ENCODE measurements at places on chromosomes 13 and 19.

GRCh38 chr13:93805736-93806135 lies 579.1 kb downstream of the GPC6 start:
- DNase-seq, result no peak

GRCh38 chr19:18408053-18408476 lies 10.6 kb upstream of the LRRC25 start:
- DNase-seq, result no peak

GRCh38 chr13:113082198-113083021 lies 23.2 kb upstream of the F7 start:
- DNase-seq, result no peak

DNA sequence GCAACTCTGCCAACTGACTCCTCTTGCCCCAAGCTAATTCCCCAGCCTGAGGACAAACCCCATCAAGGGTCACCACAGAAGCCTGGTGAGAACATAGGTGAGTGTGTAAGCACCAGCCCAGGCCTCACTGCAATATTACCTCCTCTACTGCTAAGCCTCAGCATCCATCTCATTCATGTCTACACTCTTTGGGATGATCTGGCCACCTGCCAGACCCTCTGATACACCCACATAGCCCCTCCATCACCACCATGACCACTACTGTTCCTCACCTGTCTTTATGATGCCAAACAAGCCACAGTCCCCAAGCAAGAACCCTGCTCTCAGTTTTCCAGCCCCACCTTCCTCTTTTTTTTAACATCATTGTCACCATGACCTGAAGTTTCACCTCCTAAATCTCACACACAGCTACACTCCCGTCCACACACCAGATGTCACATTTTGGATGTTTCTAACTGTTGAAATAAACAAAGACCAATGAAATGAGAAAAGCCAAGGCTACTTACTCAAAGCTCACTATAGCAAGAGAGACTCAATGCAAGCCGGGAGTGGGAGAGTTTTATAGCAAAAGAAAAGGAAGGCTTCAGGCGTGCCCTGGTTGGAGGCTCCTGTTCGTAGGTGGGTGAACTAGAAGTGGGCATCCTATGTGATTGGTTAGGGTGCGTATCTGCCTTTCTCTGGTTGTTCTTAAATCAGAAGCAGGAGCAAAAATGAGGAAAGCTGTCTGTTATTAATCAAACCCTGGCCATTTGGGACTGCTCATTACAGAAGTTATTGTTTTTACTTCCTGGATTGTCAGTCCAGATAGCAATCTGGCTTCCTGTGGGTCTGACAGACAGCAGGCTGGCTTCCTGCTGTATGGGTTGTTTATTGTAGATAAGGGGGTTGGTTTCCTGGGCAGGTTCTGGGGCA lies 2.0 kb downstream of the ZNF792 start:
- DNase-seq, result no peak

GRCh38 chr13:23842406-23842805 lies 46.8 kb downstream of the MIPEP start:
- DNase-seq, result no peak

DNA sequence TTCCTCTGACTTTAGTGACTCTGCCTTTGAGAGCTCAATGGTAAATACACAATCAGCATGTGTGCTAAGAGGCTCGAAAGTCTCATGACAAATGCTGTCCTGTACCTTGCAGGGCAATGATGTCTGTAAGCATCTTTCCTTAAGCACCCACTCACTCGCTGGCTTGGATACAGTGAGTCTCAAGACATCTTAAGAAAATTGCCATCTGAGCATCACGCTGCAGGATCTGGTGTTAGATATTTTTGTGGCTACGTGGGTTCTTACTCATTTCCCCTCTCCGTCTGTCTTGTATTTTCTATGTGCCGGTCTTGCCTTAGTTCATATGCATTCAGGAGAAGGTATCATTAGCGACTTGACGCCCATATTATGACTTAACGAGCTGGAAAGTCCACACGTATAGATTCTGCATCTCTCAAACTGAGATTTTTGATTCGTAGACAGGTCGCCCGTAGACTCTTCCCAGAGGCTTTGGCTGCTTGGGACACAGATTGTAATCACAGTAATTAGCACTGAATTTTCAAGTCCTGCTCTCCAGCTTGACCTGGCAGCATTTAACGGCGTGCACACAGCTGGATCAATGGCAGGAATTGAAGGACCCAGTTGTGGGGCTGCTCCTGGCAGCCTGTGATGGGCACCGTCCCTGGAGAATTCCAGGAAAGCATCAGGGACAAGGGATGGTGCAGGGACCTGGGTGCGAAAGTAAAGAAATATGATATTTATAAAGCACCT lies 231.2 kb downstream of the ZIC5 start:
- DNase-seq, result no peak

DNA sequence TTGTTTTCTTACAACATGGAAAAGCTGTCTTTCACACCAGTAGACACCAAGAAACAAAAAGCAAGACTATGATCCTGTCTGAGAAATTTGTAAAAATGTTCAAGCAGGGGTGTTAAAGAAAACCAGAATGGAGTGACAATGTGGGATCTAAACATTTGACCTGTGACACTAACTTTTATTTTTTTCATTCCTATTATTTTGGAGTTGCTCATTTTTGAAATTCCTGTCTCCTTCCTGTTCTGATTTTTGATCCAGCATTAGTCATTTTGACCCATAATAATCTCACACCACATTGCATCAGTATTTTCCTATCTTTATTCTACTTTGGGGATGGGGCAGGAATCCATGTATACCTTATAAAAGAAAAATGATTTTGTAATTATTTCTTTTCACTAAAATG lies 164.2 kb downstream of the DLEU7 start:
- DNase-seq, result no peak

DNA sequence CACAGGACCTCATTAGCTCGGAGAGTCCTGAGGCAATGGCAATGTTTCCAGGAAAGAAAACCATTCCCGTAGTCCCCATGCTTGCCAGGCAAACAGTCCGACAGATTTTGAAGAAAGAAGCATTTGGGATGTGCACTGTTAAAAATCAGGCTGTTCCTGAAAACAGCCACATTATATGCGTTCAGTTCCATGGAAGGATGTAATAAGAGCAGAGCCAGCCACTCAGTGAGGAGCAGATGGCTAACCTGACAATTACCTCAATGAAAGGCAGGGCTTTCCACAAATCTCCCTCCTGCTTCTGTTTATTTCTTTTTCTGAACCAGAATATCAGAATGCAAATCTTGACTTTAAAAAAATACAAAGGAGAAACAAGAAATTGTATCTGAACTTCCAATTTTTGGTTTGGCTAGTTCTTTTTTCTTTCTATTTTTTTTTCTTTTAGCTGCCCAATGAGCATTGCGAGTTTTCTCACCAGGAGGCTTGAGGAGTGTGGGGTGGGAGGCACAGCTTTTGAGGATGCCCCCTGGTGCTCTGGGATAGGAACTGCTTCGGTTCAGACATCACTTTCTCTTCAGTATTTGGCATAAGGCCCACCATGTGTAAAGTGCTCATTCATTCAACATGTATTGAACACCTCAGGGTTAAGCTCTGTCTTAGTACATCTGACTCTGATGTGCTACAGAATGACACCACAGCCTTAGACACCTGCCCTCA lies 124.2 kb downstream of the TBC1D4 start:
- DNase-seq, result peak; percentile 45

DNA sequence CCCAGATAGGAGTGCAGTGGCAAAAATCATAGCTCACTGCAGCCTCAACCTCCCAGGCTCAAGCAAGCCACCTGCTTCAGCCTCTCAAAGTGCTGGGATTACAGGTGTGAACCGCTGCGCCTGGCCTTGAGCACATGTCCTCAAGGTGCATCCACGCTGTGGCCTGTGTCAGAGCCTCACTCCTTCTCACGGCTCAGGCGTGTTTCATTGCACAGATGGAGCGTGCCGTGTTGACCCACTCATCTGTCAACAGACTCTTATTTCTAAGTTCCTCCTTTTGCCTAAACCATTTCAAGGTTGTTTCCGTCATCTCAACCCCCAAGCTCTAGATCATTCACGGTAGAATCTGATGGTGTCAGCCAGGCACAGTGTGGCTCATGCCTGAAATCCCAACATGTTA lies 28.2 kb downstream of the ATP8B3 start:
- no peak for DNase-seq

- no peak for DNase-seq
These were observed 65.2 kb downstream of the SOX1 start for GRCh38 chr13:112132142-112132541.

GRCh38 chr13:75486146-75487062 lies 4.4 kb upstream of the TBC1D4 start:
- no peak for DNase-seq

DNA sequence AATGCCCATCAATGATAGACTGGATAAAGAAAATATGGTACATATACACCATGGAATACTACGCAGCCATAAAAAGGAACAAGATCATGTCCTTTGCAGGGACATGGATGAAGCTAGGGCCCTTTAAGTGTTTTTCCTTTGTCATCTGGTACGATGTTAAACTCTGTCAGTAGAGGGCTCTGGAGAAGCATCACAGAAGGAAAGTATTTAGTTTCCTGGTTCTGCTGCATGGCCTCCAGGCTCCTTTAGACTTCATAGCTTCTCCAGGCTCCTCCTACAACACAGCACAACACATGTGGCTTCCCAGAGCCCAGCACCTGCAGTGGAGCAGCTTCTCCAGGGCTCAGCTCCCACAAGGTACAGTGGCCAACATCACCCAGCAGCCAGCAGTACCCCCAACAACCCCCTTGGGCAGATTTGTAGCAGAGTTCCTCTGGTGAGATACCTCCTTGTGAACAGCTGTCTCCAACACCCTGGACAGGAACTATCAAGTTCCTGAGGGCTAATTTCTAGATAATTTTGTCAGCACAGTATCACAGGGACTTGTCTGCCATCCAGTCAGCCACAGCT lies 63.4 kb downstream of the KCTD12 start:
- DNase-seq, result no peak

DNA sequence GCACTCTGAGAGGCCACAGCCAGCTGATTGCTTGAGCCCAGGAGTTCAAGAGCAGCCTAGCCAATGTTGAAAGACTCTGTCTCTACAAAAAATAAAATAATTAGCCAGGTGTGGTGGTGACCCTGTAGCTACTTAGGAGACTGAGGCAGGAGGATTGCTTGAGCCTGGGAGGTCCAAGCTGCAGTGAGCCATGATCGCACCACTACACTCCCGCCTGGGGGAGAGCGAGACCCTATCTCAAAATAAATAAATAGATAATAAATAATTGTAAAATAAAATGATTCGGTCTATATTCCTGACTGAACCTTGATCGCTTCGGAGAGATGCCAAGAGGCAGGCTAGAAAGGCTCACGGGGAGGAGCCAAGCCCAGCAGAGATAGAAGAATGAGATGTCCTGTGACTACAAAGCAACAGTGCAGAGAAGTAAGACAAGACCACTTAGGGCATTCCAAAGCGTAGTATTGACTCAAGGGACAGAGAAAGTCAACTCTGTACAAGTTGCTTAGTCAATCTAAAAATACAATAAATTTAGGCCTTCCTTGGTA lies 12.8 kb downstream of the SHISA2 start:
- no peak for DNase-seq

DNA sequence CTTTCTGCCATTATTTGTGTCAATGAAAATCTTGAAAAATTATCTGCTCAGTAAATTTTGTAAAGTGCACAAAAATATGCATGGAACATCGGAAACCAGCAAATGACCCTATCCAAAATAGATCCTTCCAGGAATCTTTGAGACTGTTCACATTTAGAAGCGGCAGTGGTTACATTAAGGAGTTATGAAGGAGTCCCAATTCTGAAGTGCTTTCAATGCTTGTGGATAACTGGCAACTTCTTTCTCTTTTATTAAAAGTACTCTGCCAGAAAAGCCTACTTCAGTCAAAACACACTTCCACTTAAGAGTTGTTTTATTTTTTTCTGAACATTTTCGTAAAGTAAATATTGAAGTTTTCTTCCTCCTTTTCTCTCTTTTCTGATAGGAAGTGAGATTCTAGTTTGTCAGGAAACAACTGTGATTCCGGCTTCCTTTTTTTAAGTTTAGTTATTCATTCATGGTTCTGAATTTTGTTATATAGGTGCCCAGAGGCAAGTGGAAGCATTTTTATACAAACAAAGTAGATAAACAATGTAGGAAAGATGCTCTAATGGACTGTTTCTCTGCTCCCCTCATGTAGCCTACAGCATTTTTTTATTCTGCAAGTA lies 83.5 kb downstream of the PCDH9 start:
- DNase-seq, result no peak

GRCh38 chr19:46546194-46546896 lies 50.7 kb upstream of the PNMA8B start:
- DNase-seq, result no peak

- DNase-seq, result no peak
These were observed 908.9 kb upstream of the MIR17HG start for GRCh38 chr13:90438576-90438975.

All from activated CD4-positive, alpha-beta T cell treated with anti-CD3 and anti-CD28 coated beads, Interleukin-2, amount 50 U/mL, for 1 hour (primary cell).